ENCODE measurements at places on chromosomes 12 and 14.
A peak's percentile ranks its signal among the peaks of the same experiment; 100 is the strongest.

DNA sequence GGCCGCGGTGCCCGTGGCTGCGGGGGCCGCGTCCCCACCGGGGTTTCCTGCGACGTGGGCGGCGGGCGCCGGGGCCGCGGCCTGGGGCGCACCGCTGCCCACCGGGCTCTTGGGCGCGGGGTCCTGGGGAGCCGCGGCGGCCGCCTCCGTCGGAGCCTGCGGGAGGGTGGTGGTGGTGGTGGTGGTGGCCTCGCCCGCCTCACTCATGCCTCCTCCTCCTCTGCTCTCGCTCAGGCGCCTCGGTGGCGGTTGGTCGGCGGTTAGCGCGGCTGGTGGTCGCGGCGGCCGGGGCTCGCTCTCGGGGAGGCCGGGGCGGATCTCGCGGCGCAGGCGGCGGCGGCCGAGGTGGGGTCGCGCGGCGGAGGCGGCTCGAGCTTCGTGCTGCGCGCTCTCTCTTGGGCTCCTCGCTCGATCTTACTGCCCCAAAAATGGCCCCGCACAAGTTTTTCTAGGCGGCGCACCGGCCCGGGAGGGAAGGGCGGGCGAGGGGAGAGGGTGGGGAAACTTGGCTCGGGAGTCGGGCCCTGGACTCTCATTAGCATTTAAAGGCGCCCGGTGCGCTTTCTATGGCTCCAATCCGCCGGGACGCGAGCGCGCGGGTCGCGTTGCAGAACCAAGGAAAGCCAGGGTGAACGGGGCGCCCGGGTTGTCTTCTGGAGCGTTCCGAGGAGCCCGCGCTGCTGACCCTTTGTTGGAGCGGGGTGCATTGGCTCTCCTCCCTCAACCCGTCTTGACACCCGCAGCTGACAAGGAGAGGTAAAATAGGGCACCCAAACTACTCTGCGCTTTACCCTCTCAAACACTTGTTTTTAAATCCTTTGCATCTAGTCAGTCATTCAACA is at the start of gene YBX3:
Gene YBX3, minus strand, starts transcription at position 419 of the 842 bp plus-strand sequence. Its CDS starts 212 bp downstream, at position 207.
- no peak for DNase-seq

DNA sequence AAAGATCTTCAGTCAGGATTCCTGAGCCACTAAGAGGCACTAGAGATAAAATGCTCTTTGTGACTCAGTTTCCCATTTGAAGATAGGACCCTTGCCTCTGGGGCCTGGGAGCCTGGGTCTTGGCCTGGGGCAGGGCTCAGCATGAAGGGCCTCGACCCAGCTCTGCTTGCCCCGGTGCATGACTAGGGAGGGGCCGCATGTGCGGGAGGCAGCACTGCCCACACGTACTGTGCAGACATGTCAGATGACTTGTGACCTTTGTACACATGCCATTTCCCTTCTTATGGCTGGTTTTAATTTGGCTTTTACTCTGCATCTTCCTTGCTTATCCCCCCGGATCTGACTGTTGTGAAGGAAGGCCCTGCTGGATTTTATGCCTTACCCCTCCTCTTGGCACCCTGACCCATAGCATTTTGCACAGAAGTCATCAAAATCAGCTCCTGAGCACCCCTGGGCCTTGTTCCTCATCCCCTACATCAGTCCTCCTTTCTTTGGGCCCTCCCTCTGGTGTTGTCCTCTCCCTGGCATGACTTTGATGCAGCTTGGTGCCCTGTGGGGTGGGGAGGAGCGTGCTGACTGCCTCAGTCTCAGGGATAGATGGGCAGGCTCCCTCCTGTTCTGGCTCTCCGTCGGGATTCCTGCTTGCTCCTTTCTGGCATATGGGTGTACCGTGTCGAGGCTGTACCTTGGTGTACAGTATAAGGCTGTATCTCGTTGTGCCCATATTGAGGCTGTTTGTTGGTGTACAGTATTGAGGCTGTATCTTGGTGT is 4.4 kb downstream of the CLSTN3 start:
- DNase-seq: no peak

DNA sequence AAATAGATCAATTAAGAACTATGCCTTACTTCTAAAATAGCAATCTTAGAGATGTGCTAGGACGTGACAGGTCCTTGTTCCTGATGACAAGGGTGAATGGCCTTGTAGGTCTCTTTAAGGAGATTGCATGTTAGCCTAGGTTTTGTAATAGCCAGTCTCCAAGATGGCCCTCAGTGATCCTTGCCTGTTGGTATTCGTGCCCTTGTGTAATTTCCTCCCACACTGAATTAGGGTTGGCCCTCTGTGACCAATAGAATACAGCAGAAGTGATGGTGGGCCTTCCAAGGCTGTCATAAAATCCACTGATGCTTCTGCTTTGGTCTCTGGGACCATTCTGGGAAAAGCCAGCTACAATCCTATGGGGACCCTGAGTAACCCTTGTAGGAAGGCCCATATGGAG is 38.2 kb upstream of the SNX6 start:
- no peak for DNase-seq

GRCh38 chr12:13374793-13375192 is 178.3 kb downstream of the EMP1 start:
- DNase-seq: peak; percentile 27

GRCh38 chr12:11681207-11681606 is 31.7 kb downstream of the ETV6 start:
- no peak for DNase-seq

DNA sequence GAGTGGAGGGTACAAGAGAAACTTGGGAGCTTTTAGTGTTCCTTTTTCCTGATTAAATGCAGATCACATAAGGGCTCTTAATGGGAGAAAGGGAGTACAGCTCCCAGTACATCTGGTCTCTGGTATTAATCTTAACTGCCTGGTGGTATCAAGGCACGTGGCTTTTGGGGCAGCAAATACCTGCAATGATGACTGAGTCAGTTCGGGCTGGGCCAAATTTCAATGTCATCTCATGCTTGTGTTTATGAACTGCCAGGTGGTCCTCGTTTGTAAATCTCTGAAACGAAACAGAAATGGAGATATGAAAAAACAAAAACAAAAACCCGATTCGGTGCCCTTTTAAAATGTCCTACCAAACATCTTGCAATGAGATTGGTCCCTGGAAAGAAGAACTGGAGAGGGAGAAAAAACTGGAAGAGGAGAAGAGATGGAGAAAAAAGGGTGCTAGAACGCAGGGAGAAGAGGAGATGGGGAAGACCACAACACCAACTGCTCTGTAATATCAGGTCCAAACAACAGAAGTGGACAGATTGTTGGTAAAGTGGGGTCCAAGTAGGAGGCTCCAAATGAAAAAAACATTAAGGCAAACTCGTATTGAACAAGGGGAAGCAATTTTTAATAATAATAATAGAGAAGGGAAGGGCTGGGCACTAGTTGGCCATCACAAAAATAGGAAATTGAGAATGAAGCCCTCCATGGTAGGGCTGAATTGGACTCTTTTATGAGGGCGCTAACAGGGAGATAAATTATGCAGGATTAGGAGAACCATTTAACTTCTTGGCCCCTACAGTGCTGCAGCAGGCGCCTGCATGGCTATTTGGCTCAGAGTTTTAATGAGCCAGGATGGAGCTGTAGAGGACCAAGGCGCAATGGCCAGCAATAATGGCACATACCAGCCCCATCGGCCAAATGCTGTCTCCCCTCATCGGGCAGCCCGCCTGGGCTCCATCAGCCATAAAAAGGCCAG is 45.4 kb upstream of the NPFF start:
- DNase-seq: no peak

- DNase-seq: no peak
Measured at GRCh38 chr12:130764073-130764472, 48.0 kb upstream of the RIMBP2 start.

GRCh38 chr14:79758985-79759384 is 452.3 kb downstream of the DIO2 start:
- no peak for DNase-seq

DNA sequence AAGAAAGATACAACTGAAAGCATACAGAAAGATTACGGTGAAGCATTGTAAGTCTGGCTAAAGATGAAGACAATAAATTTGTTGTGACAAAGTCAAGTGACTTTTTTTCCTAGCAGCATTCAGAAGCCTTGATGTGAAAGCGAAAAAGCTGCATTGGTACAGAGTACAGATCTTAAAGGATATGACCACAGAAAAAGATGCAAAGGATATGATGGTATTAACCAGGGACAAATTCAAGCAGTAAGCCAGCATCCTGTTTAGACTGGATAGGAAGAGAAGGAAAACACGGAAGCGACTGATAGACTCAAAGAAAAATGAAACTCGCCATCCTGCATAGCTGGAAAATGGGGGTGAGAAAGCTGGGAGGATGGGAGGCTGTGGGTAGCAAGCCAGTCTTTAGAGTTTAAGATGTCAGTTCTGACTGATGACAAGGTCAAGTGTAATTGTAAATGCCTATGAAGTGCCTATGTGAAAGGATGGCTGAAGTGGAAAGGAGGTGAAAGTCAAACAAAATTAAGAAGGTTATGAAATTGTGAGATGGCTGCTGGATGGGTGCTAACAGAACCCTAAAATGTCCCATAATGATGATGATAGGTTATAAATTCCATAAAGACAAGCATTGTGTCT is 92.4 kb downstream of the PHLDA1 start:
- DNase-seq: no peak

DNA sequence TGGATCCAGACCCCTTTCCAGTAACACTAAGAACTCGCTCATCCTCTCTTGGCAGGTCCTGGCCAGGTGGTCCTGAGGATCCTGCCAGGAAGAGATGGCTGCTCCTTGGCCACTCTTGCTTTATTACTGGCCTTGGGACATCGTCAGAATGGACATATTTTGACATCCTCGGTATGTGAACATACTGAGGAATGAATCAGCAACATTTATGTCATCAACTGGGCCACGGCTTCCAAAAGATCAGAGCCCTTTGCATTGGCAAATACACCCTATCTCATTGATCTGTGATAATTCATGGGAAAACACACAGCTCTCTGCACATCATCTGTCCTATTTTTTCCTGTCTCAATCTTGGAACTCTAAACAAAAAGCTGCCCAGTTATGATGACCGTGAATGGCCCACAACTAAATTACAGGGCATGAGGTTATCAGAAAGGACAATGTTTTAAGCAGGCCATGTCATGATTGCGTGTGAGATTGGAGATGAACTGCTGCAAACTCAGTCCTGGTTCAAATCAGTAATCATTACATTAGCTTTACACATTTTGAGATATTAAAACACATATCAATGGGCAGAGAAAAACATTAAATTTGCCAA is 1325.8 kb downstream of the AACS start:
- no peak for DNase-seq

- no peak for DNase-seq
Measured at GRCh38 chr14:23115039-23115731, 3.9 kb downstream of the CEBPE start.

- no peak for DNase-seq
Measured at GRCh38 chr12:79617696-79618095, 73.1 kb downstream of the PAWR start.

DNA sequence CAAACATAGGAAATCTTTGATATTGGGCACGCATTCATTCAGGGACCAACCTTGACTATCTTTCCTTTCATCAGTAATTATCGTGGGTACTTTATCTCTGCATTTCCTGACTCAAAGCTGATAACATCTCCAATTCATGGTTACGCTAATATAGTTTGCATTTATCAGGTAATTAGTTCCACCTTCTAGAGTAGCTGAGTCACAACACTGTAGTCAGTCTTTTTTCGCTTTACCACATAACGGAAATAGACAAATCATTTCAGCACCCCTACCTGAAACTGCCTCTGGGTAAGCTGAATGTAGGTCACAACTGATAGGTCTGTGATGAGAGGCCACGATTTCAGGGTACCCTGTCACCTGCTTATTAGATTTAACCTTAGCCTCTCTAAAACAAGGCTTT is 36.7 kb upstream of the IL22 start:
- DNase-seq: no peak

GRCh38 chr14:103735439-103735814 is 19.8 kb downstream of the ZFYVE21 start:
- no peak for DNase-seq

GRCh38 chr12:74896186-74896585 is 313.5 kb downstream of the KCNC2 start:
- DNase-seq: no peak

GRCh38 chr12:29073631-29074239 is 75.3 kb upstream of the FAR2 start:
- DNase-seq: peak; percentile 12

DNA sequence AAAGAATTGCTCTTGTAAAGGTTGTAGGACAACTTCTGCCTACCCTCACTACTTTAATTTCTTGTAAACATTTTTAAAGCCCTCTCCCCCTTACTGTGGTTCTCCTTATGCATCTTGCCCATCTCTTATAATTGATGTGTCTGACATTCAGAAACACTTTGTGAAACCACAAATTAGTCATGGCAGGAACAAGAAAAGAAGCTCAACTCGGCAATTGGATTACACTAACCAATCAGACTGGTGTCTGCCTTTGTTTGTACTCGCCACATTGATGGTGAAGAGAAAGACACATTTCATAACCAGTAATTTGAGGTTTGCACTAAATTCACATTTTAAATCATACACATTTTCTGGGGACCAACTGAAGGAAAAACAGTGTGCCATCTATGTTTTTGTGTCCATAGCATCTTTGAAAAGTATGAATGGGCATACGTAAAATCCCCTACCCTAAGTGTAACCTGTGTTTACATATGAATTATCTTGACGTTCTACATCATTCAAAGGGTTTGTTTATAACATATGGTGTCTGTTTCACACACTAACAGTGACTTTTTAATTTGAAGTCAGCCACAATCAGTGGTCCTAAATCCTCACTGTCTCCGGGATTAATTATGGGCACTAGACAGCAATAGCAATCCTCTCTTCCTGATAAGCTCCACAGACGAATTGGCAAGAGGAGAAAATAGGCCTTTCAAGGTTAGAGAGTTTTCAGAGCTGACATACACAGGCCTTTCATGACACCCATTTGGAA is 49.9 kb downstream of the OTX2 start:
- DNase-seq: no peak

GRCh38 chr12:122048151-122048550 is 26.5 kb downstream of the BCL7A start:
- no peak for DNase-seq

DNA sequence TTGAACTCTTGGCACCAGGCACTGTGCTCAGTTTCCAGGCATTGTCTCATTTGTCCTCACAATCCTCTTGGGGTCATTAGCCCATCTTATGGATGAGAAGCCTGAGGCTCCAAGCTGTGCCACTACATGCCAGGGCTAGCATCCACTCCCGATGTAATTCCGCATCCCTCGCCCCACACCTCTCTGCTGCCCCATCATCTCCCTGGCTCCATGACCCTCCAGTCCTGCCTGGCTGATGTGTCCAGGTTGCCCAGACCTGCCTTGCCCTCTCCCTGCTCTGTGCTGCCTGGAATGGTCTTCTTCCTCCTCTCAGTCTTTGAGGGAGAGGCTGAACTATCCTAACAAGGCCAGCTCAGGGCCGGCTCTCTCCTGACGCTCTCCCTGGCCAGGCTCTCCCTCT is 27.5 kb downstream of the PIGH start:
- no peak for DNase-seq

DNA sequence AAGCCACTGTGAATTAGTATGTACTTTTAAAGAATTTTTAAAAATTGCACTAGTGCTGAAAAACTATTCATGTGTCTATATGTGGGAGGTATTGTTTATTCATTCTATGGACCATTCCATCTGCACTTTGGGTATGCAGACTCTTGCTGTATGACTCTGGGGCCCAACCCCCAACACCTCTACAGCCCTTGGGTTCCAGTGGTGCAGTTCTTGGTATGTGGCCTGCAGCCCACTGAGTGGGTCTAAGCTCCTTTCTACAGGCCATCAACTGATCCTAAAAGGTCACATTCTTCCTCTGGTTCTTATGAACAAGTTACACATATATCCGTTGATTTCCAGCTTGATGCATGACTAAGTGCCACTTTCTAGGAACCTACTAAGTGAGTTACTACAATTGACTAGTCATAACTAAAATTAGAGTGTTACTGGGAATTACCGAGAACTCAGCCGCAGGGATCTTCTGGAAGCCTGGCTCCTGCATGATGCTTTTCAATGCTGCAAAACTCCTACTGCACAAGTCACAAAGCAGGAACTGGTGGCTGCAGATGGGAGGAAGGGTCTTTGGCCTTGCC is 62.4 kb upstream of the MED13L start:
- no peak for DNase-seq

Measured in NCI-H1092 treated with DMSO at 0.1 percent for 48 hours (cell line).